ENCODE measurements at places on chromosomes 5 and 9.

- DNase-seq: no peak
Measured at GRCh38 chr9:123395689-123396511, 39.9 kb downstream of the CRB2 start.

DNA sequence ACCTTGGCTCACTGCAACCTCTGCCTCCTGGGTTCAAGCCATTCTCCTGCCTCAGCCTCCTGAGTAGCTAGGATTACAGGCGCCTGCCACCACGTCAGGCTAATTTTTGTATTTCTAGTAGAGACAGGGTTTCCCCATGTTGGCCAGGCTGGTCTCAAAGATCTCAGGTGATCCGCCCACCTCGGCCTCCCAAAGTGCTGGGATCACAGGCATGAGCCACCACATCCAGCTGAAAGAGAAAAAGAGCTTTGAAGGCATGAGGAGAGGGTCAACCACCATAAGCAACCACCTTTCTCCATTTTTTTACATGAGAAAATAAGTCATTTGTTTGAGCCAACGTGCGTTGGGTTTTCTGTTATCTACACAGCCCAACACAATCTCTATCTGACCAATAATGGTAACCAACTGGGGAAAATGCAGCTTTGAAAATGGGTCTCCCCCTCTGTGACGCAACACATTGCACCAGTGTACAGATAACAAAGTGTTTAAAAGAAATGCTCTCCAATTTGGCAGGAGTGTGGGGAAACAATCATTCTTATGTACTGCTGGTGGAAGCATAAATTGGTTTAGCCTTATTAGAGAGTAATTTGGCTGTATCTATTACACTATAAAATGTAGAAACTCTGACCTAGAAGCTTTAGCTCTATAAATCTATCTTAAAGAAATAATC lies 45.8 kb upstream of the ZBTB43 start:
- DNase-seq: no peak

DNA sequence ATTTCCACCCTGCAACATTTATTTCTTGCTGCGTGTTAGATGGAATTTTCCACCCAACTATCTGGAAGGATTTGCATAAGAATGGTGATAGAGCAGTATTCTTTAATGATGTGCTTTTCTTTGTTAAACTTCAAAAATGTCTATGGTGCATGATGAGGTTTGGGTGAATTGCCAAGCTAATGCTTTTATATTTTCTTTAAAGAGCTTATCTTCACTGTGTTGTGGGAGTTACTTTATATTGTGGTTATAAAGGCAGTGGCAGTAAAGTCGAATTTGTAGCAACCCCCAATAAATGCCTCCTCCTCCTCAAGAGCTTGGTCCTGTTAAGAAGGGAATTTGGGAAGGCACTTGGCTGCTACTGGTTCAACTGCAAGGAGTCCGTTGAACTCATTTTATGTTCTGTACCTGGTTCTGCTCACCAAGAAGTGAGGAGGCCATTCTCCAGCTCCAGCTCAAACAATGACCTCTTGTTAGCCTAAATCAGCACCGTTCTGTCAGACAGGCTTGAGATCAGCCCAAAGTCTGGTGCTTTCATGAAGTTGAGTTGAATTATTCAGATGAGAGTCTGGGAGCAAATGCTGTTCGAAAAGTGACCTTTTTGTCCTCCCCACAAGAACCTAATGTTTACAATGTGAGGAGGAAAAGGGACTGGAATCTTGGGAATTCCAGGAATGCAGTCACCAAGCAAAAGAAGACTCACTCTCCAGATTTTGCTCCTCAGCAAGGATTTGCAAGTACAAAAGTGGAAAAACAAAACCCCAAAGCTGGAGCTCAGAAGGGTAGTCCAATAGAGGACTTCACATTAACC lies 217.0 kb downstream of the TMEM38B start:
- DNase-seq: peak; percentile 12

DNA sequence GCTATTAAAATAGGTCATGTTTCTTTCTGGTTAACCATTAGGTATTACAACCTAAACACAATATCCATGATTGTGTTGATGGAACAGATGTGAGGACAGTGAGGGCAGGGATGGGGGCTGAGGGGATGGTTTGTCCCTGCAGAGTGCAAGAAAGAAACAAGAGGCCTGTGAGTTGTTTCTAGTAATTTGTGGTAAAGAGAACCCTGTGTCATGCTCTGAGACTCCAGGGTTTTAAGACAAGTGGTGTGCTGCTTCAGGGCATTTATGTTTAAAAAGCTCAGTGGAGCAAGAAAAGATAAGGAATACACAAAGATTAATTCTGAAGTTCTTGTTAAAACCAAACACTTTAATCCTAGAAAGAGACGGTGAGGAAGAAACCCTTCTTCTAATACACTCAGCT lies 656.5 kb downstream of the TLE1 start:
- no peak for DNase-seq

DNA sequence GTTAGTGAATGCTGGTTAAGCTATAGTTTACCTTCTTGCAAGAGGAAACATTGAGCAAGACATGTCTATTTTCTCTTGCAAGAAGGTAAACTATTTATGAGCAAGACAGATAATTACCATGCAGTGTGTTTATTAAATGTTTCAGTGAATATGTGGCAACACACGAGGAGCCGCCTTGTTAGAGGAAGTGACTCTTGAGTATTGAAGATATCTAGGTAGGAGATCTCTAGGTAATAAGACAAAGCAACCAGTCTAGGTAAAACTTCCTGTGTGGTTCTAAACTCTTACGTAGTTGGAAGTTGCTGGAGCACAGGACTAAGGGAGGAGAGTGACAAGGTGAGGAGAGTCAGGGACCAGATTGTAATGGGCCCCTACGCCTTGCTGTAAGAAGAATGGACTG lies 16.8 kb downstream of the SKP2 start:
- DNase-seq: no peak

- DNase-seq: no peak
Measured at GRCh38 chr5:20470997-20471396, 483.0 kb upstream of the CDH18 start.
